Ovary (tissue), 10 donors: ENCODE measurements at places on chromosomes 12 and 14.

DNA sequence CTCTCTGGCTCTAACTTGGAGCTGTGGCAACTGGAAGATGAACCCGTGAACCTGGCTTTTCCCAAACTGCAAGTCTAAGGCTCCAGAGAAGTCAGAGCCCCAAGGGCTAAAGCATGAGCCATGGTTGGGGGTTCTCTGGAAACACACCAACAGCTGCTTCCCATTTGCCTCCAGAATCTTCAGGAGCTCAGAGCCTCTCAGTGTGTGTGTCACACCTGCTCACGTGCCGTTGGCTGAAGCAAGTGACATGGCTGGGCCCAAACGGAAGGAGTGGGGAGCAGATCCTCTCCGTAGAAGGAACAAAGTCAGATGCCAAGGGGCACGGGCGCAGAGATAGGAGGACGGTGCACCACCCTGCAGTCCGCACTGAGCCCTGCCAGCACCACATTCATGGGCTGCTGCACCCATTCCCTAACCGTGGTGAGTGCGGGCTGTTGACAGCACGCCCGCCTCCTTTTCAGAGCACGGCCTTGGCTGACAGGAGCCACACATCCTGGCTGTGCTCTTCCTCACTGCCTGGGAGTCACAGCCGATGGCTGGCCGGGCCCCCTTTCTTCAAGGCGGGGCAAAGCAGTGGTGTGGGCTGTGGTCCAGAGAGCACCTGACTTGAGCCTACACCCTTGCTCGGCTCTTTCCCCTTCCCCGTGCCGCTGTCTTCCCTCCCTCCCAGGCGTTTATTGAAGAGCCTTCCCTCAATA lies 16.6 kb upstream of the TRAF3 start:
- no peak overlapping the region for H3K27ac ChIP-seq
- H3K36me3 ChIP-seq = no peaks in the 10 kb centered on the region
- no peaks in the 10 kb centered on the region for H3K4me1 ChIP-seq
- DNase-seq = no peak

DNA sequence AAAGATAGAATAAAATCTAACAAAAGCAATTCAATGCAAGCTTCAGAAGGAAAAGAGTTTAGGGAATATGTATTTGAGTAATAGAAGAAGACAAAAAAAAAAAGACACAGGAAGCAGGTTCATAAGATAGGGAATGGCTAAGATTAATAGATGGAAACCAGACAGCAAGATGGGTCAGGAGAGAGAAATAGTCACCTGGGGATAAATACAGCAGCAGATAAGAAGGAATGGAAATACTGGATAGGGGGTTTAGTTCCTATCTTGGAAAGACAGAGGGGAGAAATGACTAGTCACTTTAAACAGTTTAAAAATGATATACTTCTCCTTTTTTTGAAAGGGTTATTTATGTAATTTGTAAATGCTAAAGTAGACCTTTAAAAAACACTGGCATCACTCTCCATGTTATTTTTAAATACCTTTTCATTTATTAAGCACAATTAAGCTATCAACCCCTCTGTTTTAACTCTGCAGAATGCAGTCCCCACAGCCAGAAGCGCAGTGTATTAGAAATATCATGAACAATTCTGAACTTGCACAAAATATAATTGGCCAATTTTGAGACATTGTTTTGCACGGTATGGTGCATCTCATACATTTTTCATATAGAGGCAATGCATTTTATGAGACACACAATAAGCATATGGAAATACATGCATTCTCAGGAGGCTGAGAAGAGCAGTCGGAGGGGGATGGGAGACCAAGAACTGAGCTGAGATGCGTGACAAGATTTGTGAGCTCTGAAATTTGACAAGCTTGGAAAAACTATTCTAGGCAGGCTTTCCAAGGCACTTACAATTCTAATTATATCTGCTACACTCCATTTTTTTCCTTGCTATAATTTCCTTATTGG lies 303.4 kb upstream of the PRICKLE1 start:
- no peaks in the 10 kb centered on the region for H3K4me1 ChIP-seq
- H3K36me3 ChIP-seq = no peaks in the 10 kb centered on the region
- no peaks in the 10 kb centered on the region for H3K27me3 ChIP-seq
- no peak overlapping the region for H3K4me3 ChIP-seq

DNA sequence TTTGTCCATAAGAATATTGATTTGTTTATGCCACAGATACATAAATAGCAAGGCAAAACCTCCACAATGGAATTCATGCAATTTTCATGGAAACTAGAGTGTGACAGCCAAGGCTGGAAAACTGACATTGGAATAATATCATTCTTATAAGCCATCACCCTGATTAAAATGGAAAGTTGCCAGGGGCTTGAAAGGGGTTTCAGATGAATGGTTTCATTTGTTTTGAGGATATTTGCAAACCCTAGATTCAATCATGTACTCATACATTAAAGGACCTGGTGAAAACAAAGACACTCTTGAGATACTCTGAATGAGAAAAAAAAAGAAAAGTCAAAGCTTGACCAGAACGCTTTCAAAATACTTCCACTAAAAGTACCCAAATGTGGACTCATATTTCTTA lies 205.7 kb downstream of the DIO2 start:
- no peaks in the 10 kb centered on the region for H3K4me1 ChIP-seq
- H3K36me3 ChIP-seq = no peaks in the 10 kb centered on the region
- no peak overlapping the region for H3K4me3 ChIP-seq
- no peaks in the 10 kb centered on the region for H3K27me3 ChIP-seq
- H3K27ac ChIP-seq = no peak overlapping the region

DNA sequence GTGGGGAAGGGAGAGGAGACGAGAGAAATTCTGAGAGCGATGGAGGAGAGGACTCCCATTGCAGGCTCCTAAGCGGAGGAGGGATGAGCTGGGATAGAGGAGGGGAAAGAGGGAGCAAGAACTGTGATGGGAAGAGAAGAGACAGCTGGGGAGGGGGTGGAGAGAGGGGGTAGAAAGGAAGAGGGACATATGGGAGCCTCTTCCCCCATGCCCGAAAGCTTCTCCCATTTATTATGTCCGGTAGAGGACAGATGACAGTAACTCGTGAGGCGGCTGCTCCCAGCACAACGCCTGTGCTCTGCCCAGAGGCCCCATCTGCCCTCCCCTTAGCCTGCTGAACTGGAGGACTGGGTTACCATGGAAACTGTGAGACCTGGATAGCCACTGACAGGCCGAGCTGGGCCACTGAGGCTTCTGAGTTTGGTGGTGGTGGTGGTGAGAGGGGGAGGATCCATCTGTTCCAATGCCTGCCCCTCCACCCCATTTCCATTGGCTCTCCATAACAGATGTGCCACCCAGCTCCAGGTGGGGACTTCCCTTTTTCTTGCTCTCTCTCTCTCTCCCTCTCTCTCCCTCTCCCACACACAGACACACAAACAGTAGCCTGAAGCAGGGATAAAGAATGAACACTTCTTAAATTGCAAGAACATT lies 8.3 kb downstream of the CPNE6 start:
- no peak overlapping the region for H3K27ac ChIP-seq
- no peak for DNase-seq
- H3K4me1 ChIP-seq = no peaks in the 10 kb centered on the region
- no peaks in the 10 kb centered on the region for H3K27me3 ChIP-seq

DNA sequence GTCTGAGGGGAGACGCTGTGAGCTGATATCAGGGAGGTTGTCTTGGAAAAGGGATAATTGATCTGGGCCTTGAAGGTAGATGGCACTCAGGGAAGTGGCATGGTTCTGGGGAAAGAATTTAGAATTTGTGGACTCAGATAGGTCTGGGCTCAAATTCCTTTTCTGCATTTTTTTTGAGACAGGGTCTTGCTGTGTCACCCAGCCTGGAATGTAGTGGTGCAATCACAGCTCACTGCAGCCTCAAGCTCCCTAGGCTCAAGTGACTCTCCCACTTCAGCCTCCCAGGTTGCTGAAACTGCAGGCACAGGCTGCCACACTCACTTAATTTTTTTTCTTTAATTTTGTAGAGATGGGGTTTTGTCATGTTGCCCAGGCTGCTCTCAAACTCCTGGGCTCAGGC lies 98.1 kb upstream of the NCOR2 start:
- H3K4me3 ChIP-seq = no peak overlapping the region
- no peaks in the 10 kb centered on the region for H3K36me3 ChIP-seq
- no peak for DNase-seq
- no peak overlapping the region for H3K27ac ChIP-seq
